ENCODE measurements at places on chromosomes 2 and 18. TPM values are rescaled to one million over a fixed set of nuclear protein-coding genes. Genes with fewer than 3 reads are reported as not detected.

DNA sequence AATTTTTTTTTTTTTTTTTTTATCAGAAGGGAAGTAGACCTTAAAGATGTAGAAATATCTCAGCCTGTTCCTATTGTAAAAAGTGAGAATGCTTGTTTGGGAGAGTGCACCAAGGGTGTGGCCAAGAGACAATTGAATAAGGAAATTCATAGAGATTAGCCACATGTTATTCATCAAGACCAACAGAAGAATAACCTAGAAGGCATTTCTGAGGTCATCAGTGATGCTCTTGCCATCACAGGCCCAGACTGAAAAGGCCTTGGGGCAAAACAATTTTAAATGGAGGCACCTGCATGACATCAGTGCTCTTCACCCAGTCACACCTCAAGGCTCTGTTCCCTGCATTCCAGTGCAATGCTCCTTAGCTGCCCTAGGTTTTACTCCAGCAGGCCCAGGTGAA, 2043.3 kb upstream of the PIK3C3 start:
- H3K27ac ChIP-seq, result no peak overlapping the region
- no peaks in the 10 kb centered on the region for H3K27me3 ChIP-seq
- H3K4me1 ChIP-seq, result no peaks in the 10 kb centered on the region
- H3K36me3 ChIP-seq, result no peaks in the 10 kb centered on the region
- no peak overlapping the region for H3K4me3 ChIP-seq
- DNase-seq, result no peak

ANKRD53 gene
- 1.7 TPM for total RNA-seq

STPG4 gene
- total RNA-seq, result 1.2 TPM

KRTCAP3 gene
- 18.0 TPM for total RNA-seq

DNA sequence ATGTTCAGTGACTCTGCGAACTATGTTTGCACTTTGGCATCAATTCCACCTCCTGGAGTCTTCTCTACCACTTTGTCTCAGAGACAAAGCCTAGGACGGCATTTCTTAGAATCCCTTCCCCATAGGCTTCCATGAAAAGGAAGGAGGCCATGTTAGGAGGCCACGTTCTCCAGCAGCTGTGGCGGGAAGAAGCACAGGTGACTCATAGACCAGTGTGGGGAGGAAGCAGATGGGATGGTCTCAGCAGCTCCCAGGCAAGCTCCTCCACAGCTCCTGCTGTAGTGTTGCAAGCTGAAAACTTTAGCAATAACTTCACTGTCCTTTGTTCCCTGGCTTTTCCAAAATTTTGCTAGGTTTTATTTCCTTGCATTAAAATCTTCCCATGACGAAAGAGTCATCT, 781.3 kb upstream of the ID2 start:
- H3K27me3 ChIP-seq, result no peaks in the 10 kb centered on the region
- no peak overlapping the region for H3K4me3 ChIP-seq
- H3K4me1 ChIP-seq, result no peaks in the 10 kb centered on the region
- no peak overlapping the region for H3K27ac ChIP-seq
- H3K36me3 ChIP-seq, result no peaks in the 10 kb centered on the region

GRCh38 chr2:158668001-158668765, 126.9 kb upstream of the DAPL1 start:
- DNase-seq, result no peak
- H3K27me3 ChIP-seq, result no peaks in the 10 kb centered on the region
- H3K27ac ChIP-seq, result no peak overlapping the region

DNA sequence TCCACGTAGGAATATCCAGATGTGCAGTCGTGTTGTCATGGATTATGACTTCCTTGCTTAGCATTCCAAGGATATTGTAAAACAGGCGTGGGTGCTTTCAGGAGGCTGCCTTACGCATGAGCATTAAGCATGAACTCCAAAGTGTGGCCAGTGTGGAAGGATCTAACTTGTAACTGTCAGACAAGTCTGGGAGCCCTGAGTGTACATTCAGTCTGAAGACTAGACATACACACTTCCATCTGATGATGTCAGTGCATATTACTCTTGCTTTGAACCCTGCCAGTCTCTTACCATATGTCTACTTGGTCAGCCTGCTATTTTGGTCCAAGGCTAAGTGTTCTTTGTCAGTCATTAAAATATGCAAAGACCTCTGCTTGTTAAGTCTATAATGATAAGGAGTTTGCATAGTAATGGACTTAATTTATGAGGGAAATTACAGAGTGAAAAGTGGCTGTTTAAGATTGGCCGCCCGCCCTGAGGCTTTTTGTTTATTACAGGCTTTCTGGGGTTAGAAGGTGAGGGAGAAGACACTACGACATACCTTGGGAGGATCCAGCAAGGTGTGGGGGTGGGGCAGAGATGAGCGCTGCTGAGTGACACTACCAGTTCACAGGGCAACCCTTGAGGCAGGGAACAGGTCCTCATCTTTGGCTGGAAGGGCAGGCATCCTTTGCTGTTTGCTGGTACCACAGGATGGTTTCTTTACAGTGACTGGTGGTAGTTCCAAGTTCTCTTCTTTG, 48.3 kb downstream of the CABLES1 start:
- no peaks in the 10 kb centered on the region for H3K4me1 ChIP-seq
- H3K27ac ChIP-seq, result no peak overlapping the region
- H3K4me3 ChIP-seq, result no peak overlapping the region
- DNase-seq, result no peak

NTSR2 gene
- total RNA-seq, result not detected

- DNase-seq, result no peak
- H3K36me3 ChIP-seq, result no peaks in the 10 kb centered on the region
- H3K27ac ChIP-seq, result peak overlapping the region; percentile 25
- no peaks in the 10 kb centered on the region for H3K4me1 ChIP-seq
These were observed 84.2 kb downstream of the ANTXR1 start for GRCh38 chr2:69097148-69097610.

TDRD15 gene
- 0.32 TPM for total RNA-seq

FAM110C gene
- total RNA-seq, result 47.1 TPM

DNA sequence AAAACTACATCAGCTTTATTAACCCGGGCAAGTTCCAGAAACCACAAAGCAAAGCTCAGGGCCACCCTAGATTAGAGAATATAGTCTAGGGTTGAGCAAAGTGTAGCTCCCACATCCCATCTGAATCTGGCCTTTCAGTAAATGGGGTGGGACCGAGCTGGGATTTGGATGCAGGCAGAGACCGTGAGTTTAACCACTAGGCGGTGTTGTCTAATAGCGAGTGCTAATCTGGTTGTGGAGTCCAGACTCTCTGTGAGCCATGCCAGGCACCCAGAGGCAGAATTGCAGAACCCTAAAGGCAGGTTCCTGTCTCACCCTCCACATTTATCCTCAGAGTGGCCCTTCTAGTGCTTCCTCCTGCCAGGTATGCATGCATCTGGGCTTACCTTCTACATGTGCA, 435.9 kb downstream of the TSN start:
- no peaks in the 10 kb centered on the region for H3K36me3 ChIP-seq
- H3K27ac ChIP-seq, result no peak overlapping the region
- DNase-seq, result no peak
- no peak overlapping the region for H3K4me3 ChIP-seq
- no peaks in the 10 kb centered on the region for H3K27me3 ChIP-seq

- no peaks in the 10 kb centered on the region for H3K36me3 ChIP-seq
- H3K4me3 ChIP-seq, result no peak overlapping the region
- H3K27me3 ChIP-seq, result no peaks in the 10 kb centered on the region
These were observed 184.2 kb downstream of the OSR1 start for GRCh38 chr2:19174176-19174575.

DNA sequence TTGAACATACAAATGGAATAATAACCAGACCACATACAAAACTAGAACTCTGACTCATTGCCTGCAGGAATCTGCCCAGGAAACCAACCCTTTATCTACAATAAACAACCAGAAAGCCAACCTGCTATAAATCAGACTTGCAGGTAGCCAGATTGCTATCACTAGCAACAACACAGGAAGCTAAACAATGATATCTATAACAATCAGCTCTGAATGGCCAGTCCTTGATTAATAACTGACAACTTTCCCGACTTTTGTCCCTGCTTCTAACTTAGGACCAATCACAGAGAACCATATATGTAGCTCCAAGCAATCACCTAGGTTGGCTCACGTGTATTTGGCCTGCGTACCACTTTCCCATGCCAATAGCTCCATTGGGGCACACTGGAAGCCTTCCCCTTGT, 470.8 kb downstream of the RIT2 start:
- H3K27me3 ChIP-seq, result no peaks in the 10 kb centered on the region
- no peak overlapping the region for H3K27ac ChIP-seq
- H3K4me3 ChIP-seq, result no peak overlapping the region
- H3K36me3 ChIP-seq, result no peaks in the 10 kb centered on the region
- no peaks in the 10 kb centered on the region for H3K4me1 ChIP-seq

- H3K4me1 ChIP-seq, result no peaks in the 10 kb centered on the region
- no peaks in the 10 kb centered on the region for H3K27me3 ChIP-seq
- H3K36me3 ChIP-seq, result no peaks in the 10 kb centered on the region
These were observed 86.4 kb downstream of the ARL6IP6 start for GRCh38 chr2:152804687-152805408.

- H3K4me1 ChIP-seq, result peaks cover 7% of the 10 kb centered on the region
- H3K27me3 ChIP-seq, result no peaks in the 10 kb centered on the region
- H3K36me3 ChIP-seq, result no peaks in the 10 kb centered on the region
These were observed 27.8 kb downstream of the CHN1 start for GRCh38 chr2:174977364-174977763.

DNA sequence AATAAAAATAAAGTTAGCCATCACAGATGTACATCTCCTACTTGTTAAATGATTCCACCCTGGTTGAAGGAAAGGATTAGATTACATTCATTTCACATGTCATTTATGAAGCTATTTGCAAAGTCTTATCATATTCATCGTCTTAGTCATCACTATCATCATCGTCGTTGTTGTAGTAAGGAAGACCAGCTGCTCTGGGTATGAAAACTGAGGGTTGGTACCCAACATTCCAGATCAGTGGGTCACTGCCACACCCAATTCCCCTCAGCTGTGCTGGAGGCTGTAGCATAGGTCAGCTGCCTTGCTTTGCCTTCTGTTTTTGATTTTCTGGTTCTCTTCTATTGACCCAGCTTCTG, 20.9 kb upstream of the CCBE1 start:
- H3K4me3 ChIP-seq, result no peak overlapping the region
- H3K27ac ChIP-seq, result no peak overlapping the region
- no peak for DNase-seq
- H3K27me3 ChIP-seq, result no peaks in the 10 kb centered on the region
- H3K4me1 ChIP-seq, result no peaks in the 10 kb centered on the region

DNA sequence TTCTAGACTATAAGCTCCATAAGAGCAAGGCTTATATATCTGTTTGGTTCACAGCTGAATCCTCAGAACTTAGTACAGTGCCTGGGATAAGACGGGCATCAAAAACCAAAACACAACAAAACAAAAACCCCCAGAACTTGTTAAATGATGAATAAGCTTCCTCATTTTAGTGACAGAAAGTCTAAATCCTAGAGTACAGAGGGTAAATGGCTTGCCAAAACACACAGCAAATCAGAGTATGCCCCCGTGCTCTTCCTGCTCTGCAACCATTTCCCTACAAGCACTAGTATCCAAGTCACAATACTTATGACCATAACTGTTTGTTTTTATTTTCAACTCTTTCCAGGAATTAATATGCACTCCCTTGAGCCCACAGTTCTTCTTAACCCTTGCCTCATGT, 10.1 kb downstream of the ZNF521 start:
- no peak overlapping the region for H3K4me3 ChIP-seq
- no peaks in the 10 kb centered on the region for H3K36me3 ChIP-seq
- H3K27me3 ChIP-seq, result peaks cover 39% of the 10 kb centered on the region
- no peaks in the 10 kb centered on the region for H3K4me1 ChIP-seq
- no peak for DNase-seq

DNA sequence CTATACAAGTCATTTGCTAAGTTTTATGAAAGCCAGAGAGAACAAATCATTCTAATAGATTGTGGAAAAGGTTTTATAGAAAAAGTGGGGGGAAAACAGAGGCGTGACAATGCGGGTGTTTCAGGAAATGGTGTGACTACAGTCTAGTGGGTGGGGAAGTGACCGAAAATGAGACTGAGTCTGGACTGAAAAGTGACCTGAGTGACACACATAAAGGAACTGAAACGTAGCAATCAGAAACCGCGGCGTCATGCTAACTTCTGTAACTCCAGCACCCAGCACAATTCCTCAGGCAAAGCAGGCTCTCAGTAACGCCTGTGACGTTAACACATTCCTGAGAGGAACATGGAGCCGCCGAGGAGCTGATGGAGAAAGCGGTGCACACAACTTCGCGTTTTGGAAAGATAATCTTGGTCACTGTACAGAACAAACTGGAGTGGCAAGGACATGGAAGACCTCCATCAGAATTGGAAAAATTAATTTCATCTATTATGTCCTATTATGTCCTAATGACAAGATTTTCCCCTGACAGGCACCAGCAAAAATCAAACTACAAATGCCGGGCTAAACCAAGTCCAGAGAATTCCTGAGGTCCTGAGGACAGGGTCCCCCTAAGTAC, 1.4 kb upstream of the CD226 start:
- H3K36me3 ChIP-seq, result no peaks in the 10 kb centered on the region
- no peak overlapping the region for H3K4me3 ChIP-seq
- H3K27ac ChIP-seq, result no peak overlapping the region
- H3K4me1 ChIP-seq, result no peaks in the 10 kb centered on the region
- peak; percentile 62 for DNase-seq
- no peaks in the 10 kb centered on the region for H3K27me3 ChIP-seq

GRCh38 chr2:137771064-137771463, 193.2 kb upstream of the HNMT start:
- no peaks in the 10 kb centered on the region for H3K4me1 ChIP-seq
- H3K27ac ChIP-seq, result no peak overlapping the region
- no peaks in the 10 kb centered on the region for H3K27me3 ChIP-seq
- no peak overlapping the region for H3K4me3 ChIP-seq
- no peak for DNase-seq

DSG1 gene
- not detected for total RNA-seq

GRCh38 chr18:10497206-10497749, 28.5 kb upstream of the NAPG start:
- no peak overlapping the region for H3K27ac ChIP-seq
- H3K4me3 ChIP-seq, result no peak overlapping the region
- DNase-seq, result no peak

GRCh38 chr2:55923091-55923981, at the start of gene EFEMP1:
TSS of gene EFEMP1 (minus strand) at chr2:55923782. CDS start at chr2:55922440, 1,342 bp downstream.
- no peaks in the 10 kb centered on the region for H3K36me3 ChIP-seq
- peak within 1 kb of the TSS; percentile 58 for H3K27ac ChIP-seq
- no peaks in the 10 kb centered on the region for H3K4me1 ChIP-seq
- peak within 1 kb of the TSS; percentile 22 for H3K4me3 ChIP-seq

DNA sequence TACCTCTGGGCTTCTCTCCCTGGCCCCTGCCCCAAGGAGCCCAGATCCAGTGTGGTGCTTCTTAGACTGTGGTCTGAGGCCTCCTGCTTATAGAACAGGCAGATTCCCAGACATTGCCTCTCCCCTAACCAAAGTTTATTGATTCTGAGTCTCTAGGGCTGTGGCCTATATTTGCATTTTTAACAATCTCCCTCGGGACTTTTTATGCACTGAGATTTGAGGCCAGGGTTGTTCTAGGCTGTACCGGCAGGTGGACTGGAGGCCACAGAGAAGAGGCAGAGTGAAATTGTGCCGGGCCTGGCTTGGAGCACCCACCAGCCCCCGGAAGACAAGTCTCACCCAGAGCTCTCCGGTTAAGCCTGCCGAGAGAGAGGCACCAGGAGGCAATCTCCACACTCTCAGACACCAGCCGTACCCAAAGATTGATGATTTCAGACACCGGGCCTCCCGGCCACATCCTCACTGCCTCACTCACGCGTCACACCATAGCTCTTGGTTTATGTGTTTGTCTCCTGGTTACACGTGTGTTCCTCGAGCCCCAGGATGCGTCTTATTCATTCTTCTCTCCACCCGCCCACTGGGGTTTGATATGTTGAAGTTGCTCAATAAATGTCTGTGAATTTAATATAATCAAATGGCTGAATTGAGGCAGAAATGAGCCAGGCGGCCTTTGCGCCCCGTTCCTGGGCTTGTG, 203.7 kb downstream of the KLHL29 start:
- no peak overlapping the region for H3K4me3 ChIP-seq
- H3K27me3 ChIP-seq, result no peaks in the 10 kb centered on the region
- DNase-seq, result no peak
- peak overlapping the region; percentile 61 for H3K27ac ChIP-seq

Data from transverse colon (tissue), 4 donors.